ENCODE measurements at places on chromosomes 6 and 20.

DNA sequence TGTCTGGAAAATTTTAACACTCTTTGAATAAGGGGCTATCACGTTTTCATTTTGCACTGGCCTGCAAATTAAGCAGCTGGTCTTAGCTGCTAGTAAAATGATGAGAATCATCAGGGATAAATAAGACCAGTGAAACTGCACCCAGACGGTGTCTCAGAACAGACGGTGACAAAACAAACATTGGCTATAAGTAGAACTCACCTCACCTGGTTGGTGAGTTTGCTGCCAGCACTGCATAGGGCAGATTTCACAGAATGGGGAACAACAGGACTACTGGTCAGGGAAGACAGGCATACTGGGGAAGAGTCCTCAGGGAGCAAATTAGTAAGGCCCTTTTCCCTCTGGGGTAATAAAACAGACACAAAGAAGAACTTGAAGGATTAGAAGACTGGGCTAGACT lies 175.9 kb upstream of the CITED2 start:
- no peak for DNase-seq

DNA sequence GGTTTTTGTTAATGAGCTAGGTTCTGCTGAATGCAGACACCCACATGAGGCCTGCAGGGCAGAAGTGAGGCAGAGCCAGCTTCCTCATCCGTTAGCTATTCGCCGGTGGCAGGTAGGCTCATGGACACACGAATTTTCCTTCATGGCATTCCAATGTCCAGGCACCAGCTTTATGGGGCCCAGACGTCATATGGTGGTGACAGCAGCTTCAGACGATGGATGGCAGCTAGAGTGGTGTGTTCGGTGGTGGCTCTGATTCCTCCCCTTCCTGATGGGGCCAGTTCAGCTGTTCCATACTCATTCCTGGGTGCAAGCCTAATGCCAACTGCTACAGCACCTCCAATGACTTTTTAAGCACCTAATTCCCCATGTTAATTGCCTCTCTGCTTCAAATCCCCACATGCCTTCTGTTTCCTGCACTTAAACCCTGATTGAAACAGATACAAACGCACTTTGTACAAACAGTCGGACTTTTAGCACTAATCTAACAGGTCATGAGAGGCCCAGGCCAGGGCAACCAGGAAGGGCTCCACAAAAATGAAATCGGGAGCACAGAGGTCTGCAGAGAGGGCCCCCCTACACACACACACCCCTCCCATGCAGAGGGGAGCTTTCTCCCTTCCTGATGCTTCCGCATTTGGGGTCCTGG lies 35.7 kb upstream of the MLN start:
- DNase-seq: no peak

DNA sequence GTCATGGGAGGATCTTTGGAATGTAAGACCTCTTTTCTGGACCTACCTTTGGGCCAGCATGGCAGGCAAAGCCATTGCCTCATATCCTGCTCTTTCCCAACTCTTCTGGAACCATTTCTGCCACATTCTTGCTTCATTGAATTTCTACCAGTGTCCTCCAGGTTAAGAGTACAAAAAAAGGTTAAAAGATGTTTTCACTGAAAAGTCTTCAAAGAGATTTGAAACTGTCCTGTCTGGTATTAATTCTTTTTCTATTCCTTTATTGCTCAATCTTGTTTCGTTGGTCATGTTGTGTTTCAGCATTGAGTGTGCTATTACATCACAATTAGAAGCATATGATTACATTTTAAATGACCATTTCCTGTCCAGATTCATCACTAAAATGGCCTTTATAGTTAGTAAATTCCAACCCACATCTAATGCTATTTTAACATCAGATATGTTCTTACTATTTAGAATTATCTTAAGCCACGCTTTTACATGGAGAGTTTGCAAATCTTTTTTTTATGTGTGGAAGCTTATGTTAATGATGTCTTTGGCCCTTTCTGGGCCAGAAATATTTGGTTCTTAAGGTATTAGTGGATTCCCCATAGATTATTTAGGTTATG lies 450.9 kb downstream of the GJA1 start:
- no peak for DNase-seq

GRCh38 chr6:53347921-53348370 lies 804 bp downstream of the ELOVL5 start:
- DNase-seq: peak; percentile 60

GRCh38 chr6:117906507-117906957 lies 532 bp upstream of the SLC35F1 start:
- no peak for DNase-seq

DNA sequence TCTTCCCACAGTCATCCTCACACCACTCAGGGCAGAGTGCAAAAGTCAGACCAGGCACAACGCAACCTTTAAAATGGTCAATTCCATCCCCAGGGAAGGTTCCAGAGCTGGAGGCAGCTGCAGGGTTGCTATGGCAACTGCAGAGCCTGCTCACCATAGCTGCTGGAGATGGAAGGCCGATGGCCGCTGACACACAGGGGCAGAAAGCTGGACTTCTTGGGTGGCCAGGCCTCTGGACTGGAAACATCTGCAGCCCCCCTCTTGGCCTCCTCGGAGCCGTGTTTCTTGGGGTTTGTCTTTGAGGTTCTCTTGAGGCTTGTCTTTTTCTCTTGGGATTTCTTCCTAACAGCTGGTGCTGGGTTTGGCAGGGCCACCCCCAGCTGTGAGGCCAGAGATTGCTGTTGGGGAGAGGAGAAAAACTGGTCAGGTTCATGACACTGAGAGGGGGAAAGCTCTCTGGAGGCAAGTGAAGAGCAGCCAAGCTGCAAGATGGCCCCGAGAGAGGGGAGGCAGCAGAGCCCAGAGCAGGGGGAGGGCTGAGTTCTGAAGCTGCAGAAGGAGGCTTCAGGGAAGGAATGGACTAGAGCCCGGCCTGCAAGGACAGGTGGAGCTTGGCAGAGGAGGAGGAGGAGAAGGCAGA lies 10.2 kb downstream of the BNIP5 start:
- DNase-seq: no peak

GRCh38 chr6:9315966-9316650 lies 880.8 kb upstream of the SLC35B3 start:
- no peak for DNase-seq

DNA sequence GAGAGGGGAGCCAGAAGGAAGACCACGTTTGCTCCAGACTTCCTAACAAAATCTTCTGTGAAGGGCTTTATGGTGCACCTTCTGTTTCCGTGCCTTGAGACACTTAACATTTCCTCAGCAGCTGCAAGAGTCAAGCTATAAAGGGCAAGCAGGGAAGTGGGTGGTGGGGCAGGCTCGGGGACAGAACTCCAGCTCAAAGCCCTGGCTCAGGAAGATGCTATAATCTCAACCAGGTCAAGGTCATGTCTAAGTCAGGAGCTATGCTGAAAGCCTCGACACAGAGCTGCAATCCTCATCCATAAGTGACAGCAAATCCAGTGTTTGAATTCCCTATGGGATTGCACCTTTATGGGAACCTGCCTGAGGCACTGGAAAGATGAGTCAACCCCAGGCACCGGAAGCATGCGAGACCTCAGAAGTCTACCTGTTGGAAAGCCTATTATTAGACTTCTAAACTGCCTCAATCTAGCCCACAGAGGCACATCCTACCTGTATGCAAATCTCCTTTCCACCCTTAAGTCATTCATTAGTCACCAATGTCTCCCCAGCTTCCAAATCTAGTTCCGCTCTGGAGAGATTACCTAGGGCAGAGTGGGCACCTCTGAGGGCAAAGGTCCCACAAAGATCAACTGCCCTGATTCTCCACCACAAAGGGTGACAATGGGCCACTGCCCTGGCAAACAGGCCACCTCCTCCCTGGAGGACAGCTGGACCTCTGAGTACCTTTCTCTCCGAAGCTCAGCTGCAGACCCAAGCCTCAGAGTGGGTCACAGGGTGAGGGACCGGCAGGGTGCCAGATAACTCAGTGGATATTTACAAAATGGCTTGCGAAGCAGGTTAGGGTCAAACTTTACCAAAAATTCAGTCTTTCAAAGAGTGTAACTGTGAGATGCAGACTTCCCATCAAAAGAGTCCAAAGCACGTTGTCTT lies 287.0 kb downstream of the CDC5L start:
- no peak for DNase-seq

- no peak for DNase-seq
These were observed 236.8 kb downstream of the DLL1 start for GRCh38 chr6:170053966-170054661.

- DNase-seq: no peak
These were observed 641 bp downstream of the ARFGEF2 start for GRCh38 chr20:48921883-48922820.

- DNase-seq: no peak
These were observed 121.6 kb downstream of the PREX1 start for GRCh38 chr20:48706116-48706656.

GRCh38 chr20:34984756-34985261 lies 29.1 kb downstream of the MYH7B start:
- DNase-seq: no peak

DNA sequence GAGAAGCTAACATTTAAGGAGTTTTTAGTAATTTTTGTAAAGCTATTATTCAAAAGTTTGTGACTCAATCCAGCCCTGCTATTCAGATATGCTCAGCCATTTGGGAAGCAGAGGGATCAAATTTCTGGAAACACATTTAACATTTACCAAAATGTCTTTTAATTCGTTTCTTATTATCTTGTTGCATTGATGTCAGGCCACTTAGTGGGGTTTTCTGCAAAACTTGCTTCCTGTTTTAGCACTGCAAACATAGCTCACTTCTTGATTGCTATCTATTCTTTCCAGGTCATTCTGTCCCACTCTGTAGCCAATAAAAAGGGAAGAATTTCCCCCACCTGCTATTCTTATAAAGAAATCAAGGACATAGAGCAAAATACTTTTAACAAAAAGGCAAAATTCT lies 176.9 kb upstream of the SUPT3H start:
- no peak for DNase-seq

DNA sequence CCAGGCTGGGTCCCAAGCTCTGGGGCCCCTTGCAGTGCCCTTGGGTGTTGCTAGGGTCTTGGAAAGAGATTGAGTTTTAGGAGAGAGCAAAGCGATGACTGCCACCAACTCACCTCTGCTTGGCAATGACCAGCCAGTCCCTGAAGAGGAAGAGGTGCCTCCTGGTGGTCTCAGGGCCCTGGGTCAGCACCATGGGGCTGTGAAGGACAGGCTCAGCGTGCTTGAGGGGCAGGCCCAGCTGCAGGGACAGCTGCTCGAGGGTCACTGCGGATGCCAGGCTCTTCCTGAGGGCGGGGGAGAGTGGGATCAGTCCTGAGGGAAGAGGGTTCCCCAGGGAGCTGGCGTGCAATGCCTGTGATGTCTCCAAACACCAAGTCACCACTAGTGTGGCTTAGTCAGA lies 50.8 kb upstream of the TAGAP start:
- DNase-seq: no peak

DNA sequence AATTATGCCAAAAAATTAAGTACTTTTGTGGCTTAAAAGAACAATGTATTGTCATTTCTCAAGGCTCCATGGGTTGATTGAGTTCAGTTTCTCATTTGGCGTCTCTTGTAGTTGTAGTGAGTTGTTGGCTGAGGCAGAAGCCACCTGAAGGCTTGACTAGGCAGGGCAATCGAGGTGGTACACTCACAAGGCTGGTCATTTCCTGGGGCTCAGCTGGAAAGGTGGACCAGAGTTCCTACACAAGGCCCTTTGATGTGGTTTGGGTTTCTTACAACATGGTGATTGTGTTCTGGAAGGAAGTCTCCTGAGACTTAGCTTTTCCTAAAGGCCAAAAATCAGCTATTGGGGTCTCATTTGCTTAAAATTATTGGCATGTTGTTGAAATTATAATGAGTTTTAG lies 22.6 kb downstream of the MAS1 start:
- DNase-seq: no peak

GRCh38 chr6:6925391-6926164 lies 182.2 kb upstream of the RREB1 start:
- DNase-seq: no peak

DNA sequence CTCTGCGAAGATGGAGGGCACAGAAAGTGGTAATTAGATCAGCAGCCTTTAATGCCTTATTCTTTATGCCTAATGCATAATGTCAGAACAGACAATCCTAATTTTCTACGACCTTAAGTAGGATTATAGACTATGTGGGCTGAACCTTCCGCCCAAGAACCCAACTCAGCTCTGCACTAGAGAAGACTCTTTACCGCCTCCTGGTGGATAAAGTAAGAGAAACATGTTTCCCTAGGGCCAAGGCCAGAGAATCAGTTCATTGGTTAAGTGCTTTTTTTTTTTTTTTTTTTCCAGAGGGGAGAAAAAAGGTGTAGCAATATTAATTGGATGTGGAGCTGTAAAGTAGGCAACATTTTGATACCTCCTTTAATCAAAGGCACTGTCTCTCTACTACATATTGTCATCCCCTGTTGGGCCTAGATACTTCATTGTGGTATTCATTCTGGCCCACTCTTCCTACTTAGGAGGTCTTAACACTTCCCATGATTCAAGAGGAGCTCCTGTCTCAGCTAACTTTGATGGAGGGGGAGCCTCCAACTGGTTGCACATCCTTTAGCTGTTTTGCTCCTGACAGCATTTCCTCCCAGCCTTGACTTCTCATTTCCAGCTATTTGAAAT lies 124.9 kb upstream of the NRN1 start:
- no peak for DNase-seq

DNA sequence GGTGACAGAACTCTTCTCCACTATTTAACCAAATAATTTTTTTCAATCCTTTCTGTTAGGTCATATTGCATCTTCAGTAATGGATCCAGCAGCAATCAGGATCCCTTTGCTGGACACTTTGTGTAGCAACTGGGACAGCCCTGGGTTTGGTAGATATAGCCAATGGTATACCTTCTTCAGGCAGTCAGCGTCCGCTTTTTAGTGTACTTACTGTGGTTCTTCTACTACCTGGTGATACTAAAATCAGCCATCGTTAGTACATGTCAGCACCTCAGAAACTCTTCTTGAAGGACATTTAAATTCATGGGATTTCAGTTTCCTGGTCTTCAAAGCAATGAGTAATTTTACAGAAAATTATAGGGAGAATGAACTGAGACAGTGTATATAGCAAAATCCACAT lies 93.5 kb downstream of the ADGRG6 start:
- no peak for DNase-seq

DNA sequence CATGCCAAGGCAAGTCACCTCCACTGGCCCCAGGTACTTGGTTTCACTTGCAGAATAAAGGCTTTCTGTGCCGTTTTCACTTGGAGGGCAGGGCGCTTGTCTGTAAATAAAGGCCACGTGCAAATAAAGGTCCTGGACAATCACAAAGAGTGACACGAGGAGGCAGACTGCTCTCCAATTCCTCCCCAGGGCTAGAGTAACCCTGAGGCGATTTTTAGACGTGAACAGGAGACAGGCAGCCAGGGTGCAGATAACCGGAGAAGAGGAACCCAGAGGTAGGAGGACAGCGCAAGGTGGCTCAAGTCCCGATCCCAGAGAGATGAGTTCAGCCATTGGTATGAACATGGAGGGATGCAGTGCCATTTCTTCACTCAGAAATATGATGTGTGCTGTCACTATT lies 327.4 kb downstream of the KIF16B start:
- no peak for DNase-seq

DNA sequence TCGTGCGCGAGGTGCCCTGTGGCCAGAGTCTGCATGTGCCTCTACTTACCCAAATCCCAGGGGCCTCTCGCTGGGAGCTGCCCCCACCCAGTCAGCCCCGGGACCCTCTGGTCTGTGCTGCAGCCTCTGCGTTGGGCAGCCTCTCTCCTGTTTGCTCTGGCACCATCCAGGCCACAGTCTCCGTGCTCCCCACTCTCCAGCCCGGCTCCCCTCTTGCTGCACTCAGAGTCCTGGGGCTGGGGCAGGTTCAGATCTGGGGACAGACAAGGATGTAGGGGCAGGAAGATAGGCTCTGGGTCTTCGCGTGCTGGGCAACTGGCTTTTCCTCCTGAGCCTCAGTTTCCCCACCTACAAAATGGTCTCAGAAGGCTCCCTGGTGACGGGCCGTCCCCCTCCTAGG lies 70.8 kb upstream of the GATA5 start:
- no peak for DNase-seq

Measured in stimulated activated CD4-positive, alpha-beta T cell treated with anti-CD3 and anti-CD28 coated beads, Interleukin-2, amount 100 ng/mL, for 24 hours (primary cell).